ENCODE measurements at places on chromosomes 16 and 17. TPM values are rescaled to one million over a fixed set of nuclear protein-coding genes. Genes with fewer than 3 reads are reported as not detected.

The SPG7 gene
- 137 TPM for total RNA-seq

- H3K36me3 ChIP-seq, result peaks cover 7% of the 10 kb centered on the region
- H3K4me3 ChIP-seq, result no peak overlapping the region
- no peaks in the 10 kb centered on the region for H3K4me1 ChIP-seq
- H3K27me3 ChIP-seq, result no peaks in the 10 kb centered on the region
Measured at GRCh38 chr17:3630781-3631180, 5.3 kb downstream of the SHPK start.

- H3K36me3 ChIP-seq, result no peaks in the 10 kb centered on the region
- H3K4me1 ChIP-seq, result no peaks in the 10 kb centered on the region
- no peak for DNase-seq
- H3K27ac ChIP-seq, result no peak overlapping the region
Measured at GRCh38 chr17:20930081-20930760, 112.6 kb downstream of the USP22 start.

The TNFSF13 gene
- 0.41 TPM for total RNA-seq

DNA sequence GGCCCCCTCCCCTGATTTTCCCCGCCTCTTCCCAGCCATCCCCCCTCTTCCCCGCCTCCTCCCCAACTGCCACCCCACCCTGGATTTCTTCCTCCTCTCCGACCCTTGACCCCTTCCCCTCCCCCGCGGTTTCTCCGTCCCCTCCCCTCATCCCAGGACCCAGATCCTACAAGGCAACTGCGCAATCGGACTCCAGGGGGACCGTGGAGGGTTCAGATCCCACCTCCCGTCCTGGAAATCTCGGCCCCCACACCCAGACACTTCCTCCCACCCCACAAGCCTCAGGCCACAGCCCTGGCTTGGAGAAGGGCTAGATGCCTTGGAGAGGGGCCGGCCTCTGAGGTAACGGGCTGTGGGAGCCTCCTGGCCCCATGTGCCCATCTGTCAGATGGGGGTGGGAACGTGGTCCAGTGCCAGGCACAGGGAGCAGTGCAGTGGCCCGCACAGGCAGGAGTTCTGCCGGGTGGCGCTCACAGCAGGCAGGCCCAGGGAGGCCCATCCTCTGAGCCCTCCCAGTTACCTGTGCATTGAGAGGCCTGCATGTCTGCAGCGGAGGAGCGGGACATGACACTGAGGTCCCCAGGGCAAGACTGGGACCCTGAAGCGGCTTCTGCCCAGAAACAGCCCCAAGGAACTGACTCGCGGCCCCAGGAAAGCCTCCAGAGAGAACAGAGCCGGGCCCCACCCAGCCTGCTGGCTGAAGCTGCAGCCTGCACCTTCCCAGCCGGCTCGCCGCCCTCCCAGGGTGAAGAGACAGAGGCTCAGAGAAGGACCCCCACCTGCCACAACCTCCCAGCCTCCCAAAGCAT, 16.7 kb downstream of the ZNF423 start:
- H3K4me1 ChIP-seq, result peaks cover 17% of the 10 kb centered on the region
- H3K27me3 ChIP-seq, result no peaks in the 10 kb centered on the region
- H3K4me3 ChIP-seq, result no peak overlapping the region
- H3K36me3 ChIP-seq, result no peaks in the 10 kb centered on the region
- DNase-seq, result no peak
